Glutamatergic neuron (in vitro differentiated cells): ENCODE measurements at places on chromosomes 3 and 15. TPM values are rescaled to one million over a fixed set of nuclear protein-coding genes. Genes with fewer than 3 reads are reported as not detected.
A peak's percentile ranks its signal among the peaks of the same experiment; 100 is the strongest.

- H3K4me1 ChIP-seq, result peaks cover 65% of the 10 kb centered on the region
- no peak overlapping the region for H3K27ac ChIP-seq
- H3K27me3 ChIP-seq, result peaks cover 22% of the 10 kb centered on the region
- H3K4me3 ChIP-seq, result no peak overlapping the region
- H3K36me3 ChIP-seq, result peaks cover 4% of the 10 kb centered on the region
These were observed 303.4 kb upstream of the ROPN1 start for GRCh38 chr3:124295362-124295761.

DNA sequence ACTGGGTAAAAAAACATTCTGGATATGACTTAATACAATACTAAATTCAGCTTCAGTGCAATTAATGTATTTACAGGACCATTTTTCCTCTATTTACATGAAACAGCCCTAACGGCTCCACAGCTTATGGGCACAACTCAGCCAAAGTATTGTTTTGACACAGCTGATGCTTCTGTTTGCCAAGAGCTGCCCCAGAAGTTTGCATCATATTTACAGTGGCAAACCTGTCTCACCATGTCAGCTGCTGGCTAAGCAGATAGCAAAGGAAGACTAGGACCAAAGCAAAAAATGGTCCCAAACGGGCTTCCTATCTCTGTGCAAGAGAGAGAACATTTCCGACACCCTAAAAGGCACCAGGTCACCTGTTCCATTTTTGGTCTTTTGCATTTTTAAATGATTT lies 94.5 kb downstream of the ADAMTS9 start:
- no peaks in the 10 kb centered on the region for H3K36me3 ChIP-seq
- H3K4me1 ChIP-seq, result no peaks in the 10 kb centered on the region
- no peak overlapping the region for H3K4me3 ChIP-seq
- no peak overlapping the region for H3K27ac ChIP-seq
- no peak for DNase-seq

Gene CLDN16
- not detected for total RNA-seq

GRCh38 chr3:56357266-56357665 lies 111.0 kb downstream of the ERC2 start:
- H3K4me3 ChIP-seq, result no peak overlapping the region
- H3K4me1 ChIP-seq, result no peaks in the 10 kb centered on the region
- H3K36me3 ChIP-seq, result peaks cover 7% of the 10 kb centered on the region

Gene C3orf70
- 44.5 TPM for total RNA-seq

DNA sequence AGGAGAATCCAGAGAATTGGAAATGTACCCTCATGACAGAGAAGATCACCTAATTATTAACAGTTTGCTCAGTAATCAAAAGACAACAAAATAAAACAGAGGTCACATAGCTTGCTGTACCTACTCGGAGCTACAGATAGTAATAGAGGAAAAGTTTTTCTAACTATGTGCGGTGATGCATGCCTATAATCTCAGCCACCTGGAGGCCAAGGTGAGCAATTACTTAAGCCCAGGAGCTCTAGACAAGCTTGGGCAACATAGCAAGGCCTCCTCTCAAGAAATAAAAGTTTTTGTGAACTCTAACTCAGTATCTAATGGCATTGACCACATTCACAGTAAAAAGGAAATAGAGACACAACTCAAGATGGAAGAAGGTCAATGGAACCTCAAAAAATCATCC lies 243.6 kb downstream of the ATP8B4 start:
- H3K27me3 ChIP-seq, result peaks cover 2% of the 10 kb centered on the region
- DNase-seq, result no peak
- no peak overlapping the region for H3K27ac ChIP-seq
- no peaks in the 10 kb centered on the region for H3K36me3 ChIP-seq

Gene DNASE1L3
- 0.96 TPM for total RNA-seq

GRCh38 chr15:31476236-31476810 lies 149.7 kb downstream of the KLF13 start:
- H3K4me3 ChIP-seq, result no peak overlapping the region

GRCh38 chr15:53197426-53197839 lies 407.3 kb upstream of the ONECUT1 start:
- H3K4me3 ChIP-seq, result peak overlapping the region; percentile 67
- H3K4me1 ChIP-seq, result peaks cover 33% of the 10 kb centered on the region
- H3K27ac ChIP-seq, result no peak overlapping the region
- H3K36me3 ChIP-seq, result no peaks in the 10 kb centered on the region

Gene RTP3
- not detected for total RNA-seq

Gene TICRR
- total RNA-seq, result 2.7 TPM

DNA sequence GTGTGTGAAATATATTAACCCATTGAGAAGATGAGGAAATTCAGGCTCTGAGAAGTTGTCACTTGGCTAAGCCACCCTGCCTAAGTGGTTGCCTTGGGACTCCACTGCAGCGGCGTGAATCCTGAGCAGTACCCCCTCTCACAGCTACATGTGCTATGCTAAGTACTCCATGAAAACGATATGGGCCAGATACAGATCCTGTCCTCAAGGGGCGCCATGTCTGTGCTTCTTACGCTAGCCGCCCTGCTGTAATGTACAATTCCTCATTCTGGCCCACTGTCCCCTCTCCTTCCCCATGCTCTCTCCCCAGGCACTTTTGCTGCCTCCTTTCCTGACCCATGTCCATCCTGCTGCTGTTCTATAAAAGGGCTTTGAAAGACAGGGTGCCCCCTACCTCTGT lies 140.3 kb downstream of the FEZF2 start:
- H3K27me3 ChIP-seq, result no peaks in the 10 kb centered on the region
- DNase-seq, result no peak
- H3K27ac ChIP-seq, result no peak overlapping the region
- peaks cover 27% of the 10 kb centered on the region for H3K4me1 ChIP-seq
- H3K4me3 ChIP-seq, result no peak overlapping the region
- H3K36me3 ChIP-seq, result no peaks in the 10 kb centered on the region

Gene KIF23
- 5.2 TPM for total RNA-seq

Gene CDCP1
- total RNA-seq, result 0.71 TPM

Gene WWTR1
- total RNA-seq, result 2.3 TPM

- peaks cover 14% of the 10 kb centered on the region for H3K36me3 ChIP-seq
- peak overlapping the region; percentile 99 for H3K27ac ChIP-seq
- peaks cover 42% of the 10 kb centered on the region for H3K4me1 ChIP-seq
- peaks cover 16% of the 10 kb centered on the region for H3K27me3 ChIP-seq
These were observed 141.7 kb downstream of the TJP1 start for GRCh38 chr15:29680465-29681165.

DNA sequence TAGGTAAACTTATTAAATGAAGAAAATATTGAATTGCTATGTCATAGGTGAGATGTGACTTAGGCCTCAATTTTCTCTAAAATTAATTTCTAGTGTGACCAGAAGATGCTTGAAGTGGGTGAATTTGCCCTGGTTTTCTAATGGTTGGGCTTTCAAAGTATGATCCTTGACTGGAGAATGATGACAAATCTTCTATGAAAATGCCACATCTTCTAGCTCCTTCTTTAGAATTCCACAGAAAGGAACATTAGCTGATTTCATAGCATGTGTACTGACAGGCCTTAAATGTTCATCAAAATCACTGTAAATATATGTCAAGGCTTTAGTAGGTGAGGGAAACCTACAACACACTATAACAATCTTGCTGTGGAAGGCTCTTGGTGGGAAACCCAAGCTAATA lies 8.9 kb downstream of the ABI3BP start:
- no peaks in the 10 kb centered on the region for H3K4me1 ChIP-seq
- DNase-seq, result no peak

- DNase-seq, result no peak
- H3K4me1 ChIP-seq, result peaks cover 16% of the 10 kb centered on the region
- no peak overlapping the region for H3K27ac ChIP-seq
- peaks cover 3% of the 10 kb centered on the region for H3K27me3 ChIP-seq
These were observed 205.8 kb downstream of the SLCO3A1 start for GRCh38 chr15:92059036-92059970.

DNA sequence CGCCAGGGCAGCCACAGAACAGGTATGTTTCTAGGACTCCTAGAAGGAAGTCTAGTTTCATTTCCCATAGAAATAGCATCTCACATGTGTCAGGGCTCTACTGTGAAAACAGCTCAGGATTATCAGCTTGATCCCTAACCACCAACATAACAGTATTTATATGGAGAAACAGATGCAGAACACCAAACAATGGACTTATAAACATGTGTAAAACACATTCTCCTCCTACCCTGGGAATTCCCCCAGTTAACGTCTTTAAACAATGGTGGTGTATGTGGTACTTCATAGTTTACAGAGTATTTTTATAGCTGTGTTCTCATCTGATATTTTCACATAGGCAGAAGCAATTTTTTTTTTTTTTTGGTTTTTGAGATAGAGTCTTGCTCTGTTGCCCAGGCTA lies 9.7 kb downstream of the TNFSF10 start:
- H3K4me3 ChIP-seq, result no peak overlapping the region
- no peak for DNase-seq
- no peaks in the 10 kb centered on the region for H3K4me1 ChIP-seq
- H3K27me3 ChIP-seq, result no peaks in the 10 kb centered on the region

GRCh38 chr3:161221806-161222600 lies 892 bp downstream of the NMD3 start:
- peak overlapping the region; percentile 93 for H3K4me3 ChIP-seq
- no peaks in the 10 kb centered on the region for H3K36me3 ChIP-seq
- no peak for DNase-seq
- peaks cover 7% of the 10 kb centered on the region for H3K27me3 ChIP-seq

Gene ZKSCAN7
- 20.6 TPM for total RNA-seq

DNA sequence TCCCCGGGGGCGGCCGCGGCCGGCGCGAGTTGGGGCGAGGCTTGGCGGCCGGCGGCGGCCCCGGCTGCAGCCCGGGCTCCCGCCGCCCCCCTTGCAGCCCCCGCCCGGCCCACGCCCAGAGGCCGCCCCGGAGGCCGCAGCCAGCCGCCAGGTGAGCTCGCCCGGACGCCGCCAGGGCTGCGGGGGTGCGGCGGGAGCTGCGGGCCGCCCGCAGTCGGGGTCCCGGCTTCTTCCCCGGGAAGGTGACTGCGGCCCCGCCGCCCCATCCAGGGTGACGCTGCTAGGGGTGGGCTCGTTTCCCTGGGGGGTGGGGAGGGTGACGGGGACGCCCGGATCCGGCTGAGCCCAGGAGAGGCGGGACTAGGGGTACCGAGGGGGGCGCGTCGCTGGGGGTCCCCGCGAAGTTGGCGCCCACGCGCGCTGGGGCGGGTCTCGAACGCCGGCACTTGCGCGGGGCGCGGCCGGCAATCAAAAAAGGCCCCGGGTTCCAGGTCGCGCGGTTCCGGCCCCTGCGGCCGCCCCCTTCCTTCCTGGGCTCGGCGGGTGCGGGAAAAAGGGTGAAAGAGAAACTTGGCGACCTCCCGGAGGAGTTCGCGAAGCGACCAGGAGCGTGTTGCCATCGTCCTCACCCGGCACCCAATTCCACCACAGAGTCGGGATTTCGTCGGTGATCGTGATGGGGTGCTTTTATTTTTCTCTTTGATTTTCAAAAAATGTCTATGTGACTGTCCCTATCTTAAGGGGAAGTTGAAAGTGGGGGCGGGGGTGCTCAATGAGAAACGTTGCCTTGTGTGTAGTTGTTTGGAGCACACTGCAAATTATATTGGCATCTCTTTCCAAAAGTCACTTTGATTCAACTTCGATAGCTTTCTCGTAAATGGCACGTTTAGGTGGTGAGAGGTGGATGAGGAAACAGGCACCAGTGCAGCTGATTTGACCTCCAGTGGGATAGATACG lies 619 bp downstream of the ATXN7 start:
- H3K36me3 ChIP-seq, result no peaks in the 10 kb centered on the region
- H3K27me3 ChIP-seq, result peaks cover 8% of the 10 kb centered on the region
- H3K4me1 ChIP-seq, result peaks cover 10% of the 10 kb centered on the region
- DNase-seq, result peak; percentile 43
- H3K4me3 ChIP-seq, result peak overlapping the region; percentile 83
- H3K27ac ChIP-seq, result peak overlapping the region; percentile 18

DNA sequence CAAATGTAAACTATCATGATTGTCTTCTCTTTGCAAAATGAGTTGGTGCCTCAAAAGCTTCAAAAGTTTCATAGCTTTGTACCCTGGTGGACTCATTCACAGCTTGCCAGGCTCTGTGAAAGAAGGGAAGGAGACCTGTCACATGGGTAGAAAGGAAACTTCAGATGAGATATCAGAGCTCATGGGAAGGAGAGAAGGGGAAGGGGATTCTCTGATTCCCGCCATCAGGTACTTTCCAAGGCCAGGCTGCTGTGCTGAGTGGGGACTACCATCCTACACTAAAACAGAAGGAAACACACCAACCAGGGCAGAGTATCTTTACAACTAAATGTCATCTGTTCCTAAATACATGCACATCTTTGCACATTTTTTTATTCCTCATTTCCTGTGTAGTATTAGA lies 9.2 kb downstream of the ILDR1 start:
- no peaks in the 10 kb centered on the region for H3K4me1 ChIP-seq
- no peak overlapping the region for H3K4me3 ChIP-seq
- DNase-seq, result no peak
- peaks cover 5% of the 10 kb centered on the region for H3K36me3 ChIP-seq
- no peaks in the 10 kb centered on the region for H3K27me3 ChIP-seq

DNA sequence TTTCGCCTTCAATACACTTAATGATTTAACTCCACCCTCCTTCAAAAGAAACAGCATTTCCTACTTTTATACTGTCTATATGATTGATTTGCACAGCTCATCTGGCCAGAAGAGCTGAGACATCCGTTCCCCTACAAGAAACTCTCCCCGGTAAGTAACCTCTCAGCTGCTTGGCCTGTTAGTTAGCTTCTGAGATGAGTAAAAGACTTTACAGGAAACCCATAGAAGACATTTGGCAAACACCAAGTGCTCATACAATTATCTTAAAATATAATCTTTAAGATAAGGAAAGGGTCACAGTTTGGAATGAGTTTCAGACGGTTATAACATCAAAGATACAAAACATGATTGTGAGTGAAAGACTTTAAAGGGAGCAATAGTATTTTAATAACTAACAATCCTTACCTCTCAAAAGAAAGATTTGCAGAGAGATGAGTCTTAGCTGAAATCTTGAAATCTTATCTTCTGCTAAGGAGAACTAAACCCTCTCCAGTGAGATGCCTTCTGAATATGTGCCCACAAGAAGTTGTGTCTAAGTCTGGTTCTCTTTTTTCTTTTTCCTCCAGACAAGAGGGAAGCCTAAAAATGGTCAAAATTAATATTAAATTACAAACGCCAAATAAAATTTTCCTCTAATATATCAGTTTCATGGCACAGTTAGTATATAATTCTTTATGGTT lies at the start of gene CCR5:
TSS of gene CCR5 (plus strand) at position 108 of the 680 bp plus-strand sequence. CDS start 1,957 bp downstream, outside the sequence.
- H3K36me3 ChIP-seq, result no peaks in the 10 kb centered on the region
- H3K4me1 ChIP-seq, result peaks cover 5% of the 10 kb centered on the region
- no peak for DNase-seq
- H3K27ac ChIP-seq, result no peak within 1 kb of the TSS

- H3K4me1 ChIP-seq, result no peaks in the 10 kb centered on the region
- H3K4me3 ChIP-seq, result no peak overlapping the region
- H3K27ac ChIP-seq, result no peak overlapping the region
- no peak for DNase-seq
- H3K36me3 ChIP-seq, result no peaks in the 10 kb centered on the region
- no peaks in the 10 kb centered on the region for H3K27me3 ChIP-seq
These were observed 194.4 kb downstream of the MEIS2 start for GRCh38 chr15:36905908-36906307.

Gene PAQR5
- total RNA-seq, result not detected

DNA sequence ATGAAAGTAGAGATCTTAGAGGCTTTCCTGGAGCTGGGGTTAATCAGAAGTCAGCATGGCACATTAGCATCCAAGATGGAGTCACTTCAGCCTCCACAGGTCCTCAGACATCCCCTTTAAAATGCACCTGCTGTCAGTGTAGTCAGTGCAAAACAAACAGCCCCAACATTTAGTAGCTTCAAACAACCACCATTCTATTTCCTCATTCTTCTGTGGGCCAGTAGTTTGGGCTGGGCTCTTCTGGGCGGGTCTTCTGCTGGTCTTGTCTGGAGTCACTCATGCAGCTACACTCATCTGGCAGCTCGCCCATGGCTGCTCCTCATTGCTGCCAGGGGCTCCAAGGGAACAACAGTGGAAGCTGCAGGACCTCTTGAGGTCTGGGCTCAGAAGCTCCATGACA lies 99.9 kb downstream of the TLE3 start:
- no peak overlapping the region for H3K27ac ChIP-seq
- peaks cover 14% of the 10 kb centered on the region for H3K4me1 ChIP-seq

GRCh38 chr3:190101320-190102011 lies 19.2 kb downstream of the P3H2 start:
- H3K27ac ChIP-seq, result no peak overlapping the region
- no peaks in the 10 kb centered on the region for H3K27me3 ChIP-seq
- no peak for DNase-seq
- H3K36me3 ChIP-seq, result peaks cover under 1% of the 10 kb centered on the region
